ENCODE measurements at places on chromosomes 5 and 9. TPM values are rescaled to one million over a fixed set of nuclear protein-coding genes. Genes with fewer than 3 reads are reported as not detected.

The TIMD4 gene
- polyA plus RNA-seq, result not detected

The C5orf58 gene
- polyA plus RNA-seq, result not detected

The FBP1 gene
- 1.4 TPM for polyA plus RNA-seq

The UAP1L1 gene
- polyA plus RNA-seq, result 3.8 TPM

The ZNF483 gene
- 0.09 TPM for polyA plus RNA-seq

The PRPF4 gene
- polyA plus RNA-seq, result 11.3 TPM

The EMB gene
- polyA plus RNA-seq, result 1.7 TPM

The ROR2 gene
- polyA plus RNA-seq, result 3.6 TPM

The PTGES gene
- 6.4 TPM for polyA plus RNA-seq

The ANGPTL2 gene
- polyA plus RNA-seq, result 5.8 TPM

The SPATA6L gene
- 2.8 TPM for polyA plus RNA-seq

The HAVCR2 gene
- polyA plus RNA-seq, result 0.47 TPM

The PCDHGB6 gene
- polyA plus RNA-seq, result 0.92 TPM

Measured in esophagus (tissue), 2 donors.